A172 (cell line): ENCODE measurements at places on chromosomes 12 and 14. TPM values are rescaled to one million over a fixed set of nuclear protein-coding genes. Genes with fewer than 3 reads are reported as not detected.

Gene SETD1B
- 1.9 and 2.4 TPM in 2 replicates for total RNA-seq

Gene IRAK3
- not detected in 2 replicates for total RNA-seq

DNA sequence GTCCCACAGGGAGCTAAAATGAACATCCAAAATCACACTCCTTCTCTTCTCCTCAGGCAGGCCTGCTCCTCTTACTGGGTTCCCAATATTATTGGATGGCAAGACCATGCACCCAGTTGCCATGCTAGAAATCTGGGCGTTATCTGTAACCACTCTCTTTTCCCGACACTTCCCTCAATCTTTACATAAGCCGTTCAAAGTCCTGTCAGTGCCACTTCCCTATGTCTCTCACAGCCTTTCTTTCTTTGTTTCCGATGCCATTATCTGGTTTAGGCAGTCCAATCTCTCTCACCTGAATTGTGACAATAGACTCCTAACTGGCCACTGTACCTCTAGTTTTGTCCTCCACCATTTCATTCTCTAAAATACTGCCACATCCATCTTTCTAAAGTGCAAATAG, 24.1 kb downstream of the SNRPF start:
- DNase-seq = no peak

- DNase-seq = no peak
Measured at GRCh38 chr12:47752121-47752520, 6.6 kb downstream of the RAPGEF3 start.

GRCh38 chr12:3757261-3757660, 4.4 kb upstream of the CRACR2A start:
- DNase-seq = no peak

DNA sequence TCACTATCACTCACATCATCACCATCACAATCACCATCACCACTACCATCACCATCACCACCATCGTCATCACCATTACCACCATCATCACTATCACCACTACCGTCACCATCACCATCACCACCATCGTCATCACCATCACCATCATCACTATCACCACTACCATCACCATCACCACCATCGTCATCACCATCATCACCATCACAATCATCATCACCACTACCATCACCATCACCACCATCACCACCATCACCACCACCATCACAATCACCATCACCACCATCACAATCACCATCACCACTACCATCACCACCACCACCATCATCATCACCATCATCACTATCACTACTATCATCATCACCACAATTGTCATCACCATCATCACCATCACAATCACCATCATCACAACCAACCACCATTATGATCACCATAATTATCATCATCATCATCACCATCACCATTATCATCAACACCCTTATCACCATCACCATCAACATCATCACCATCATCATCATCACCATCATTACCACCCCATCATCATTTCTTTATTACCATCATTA, 90.8 kb downstream of the DICER1 start:
- no peak for DNase-seq

GRCh38 chr12:67043771-67044170, 225.4 kb upstream of the CAND1 start:
- no peak for DNase-seq

GRCh38 chr14:61160798-61161197, 120.3 kb downstream of the TMEM30B start:
- DNase-seq = no peak

GRCh38 chr14:71891185-71891584, 41.0 kb upstream of the RGS6 start:
- DNase-seq = no peak

- DNase-seq = no peak
Measured at GRCh38 chr12:72075891-72076557, 137.4 kb downstream of the TPH2 start.
